ENCODE measurements at places on chromosomes 16 and 17.

- DNase-seq = no peak
Observed at GRCh38 chr16:83851473-83851872, 43.7 kb downstream of the HSBP1 start.

DNA sequence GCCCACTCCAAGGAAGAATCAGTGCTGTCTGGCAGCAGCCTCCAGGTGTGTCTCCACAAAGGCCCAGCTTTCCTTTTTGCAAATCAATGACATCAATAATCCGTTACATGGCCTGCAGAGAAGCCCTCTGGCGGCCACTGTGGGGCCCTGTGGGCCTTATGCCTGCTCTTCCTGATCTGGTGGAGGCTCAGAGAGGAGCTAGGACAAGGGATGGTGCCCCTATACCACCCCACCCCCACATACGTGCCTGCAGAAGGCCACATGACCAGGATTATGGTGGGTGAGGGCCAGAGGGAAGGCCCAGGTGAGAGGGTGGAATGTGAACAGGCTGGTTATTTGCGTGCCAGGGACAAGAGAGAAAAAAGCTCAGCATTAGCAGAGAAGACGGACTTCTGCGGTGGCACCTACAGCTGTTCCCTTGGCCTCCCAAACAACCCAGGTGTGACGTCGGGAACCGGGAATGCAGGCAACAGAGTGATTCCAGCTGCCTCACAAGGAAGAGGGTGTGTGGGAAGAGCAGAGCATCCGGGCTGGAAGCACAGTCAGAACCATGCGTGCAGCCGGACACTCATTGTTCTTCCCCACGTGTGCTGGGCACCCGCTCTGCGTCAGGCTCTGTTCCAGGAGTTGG, 22.5 kb downstream of the EIF4A3 start:
- DNase-seq = no peak

- no peak for DNase-seq
Observed at GRCh38 chr16:85027958-85028684, 526 bp downstream of the KIAA0513 start.

- DNase-seq = no peak
Observed at GRCh38 chr16:85908444-85908843, 9.5 kb downstream of the IRF8 start.

GRCh38 chr17:2822358-2822757, 26.1 kb downstream of the RAP1GAP2 start:
- DNase-seq = no peak

DNA sequence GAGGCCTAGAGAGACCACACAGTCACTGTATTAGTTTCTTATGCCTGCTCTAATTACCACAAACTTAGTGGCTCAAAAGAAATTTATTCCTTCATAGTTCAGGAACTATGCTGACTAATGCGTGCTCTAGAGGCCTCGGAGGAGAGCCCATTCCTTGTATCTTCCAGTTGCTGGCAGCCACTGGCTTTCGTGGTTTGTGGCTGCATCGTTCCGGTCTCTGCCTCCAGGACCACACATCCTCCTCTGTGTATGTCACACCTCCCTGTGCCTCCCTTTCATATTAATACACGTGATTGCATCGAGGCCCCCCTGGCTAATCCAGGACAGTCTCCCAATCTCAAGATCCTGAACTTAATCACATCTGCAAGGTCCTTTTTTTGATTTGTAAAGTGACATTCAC, 16.9 kb upstream of the MYLK3 start:
- no peak for DNase-seq

- DNase-seq = no peak
Observed at GRCh38 chr17:62321451-62321850, 58.9 kb upstream of the EFCAB3 start.

DNA sequence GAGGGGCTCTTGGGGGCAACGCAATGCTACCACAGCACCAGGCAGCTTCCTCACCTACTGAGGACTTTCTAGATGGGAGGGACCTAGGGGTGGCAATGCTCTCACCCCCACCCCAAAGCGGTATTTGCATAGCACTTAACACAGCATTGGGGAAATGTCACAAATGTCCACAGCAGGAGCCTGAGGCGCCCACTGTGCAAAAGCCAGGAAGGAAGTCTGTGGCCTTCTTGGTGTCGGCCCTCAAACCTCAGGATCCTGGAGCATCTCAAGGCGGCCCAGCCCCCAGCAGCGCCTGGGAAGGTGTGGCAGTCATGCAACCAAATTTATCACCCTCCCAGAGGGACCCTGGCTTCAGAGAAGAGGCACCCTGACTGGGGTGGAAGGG, 45.3 kb downstream of the WNT3 start:
- no peak for DNase-seq

DNA sequence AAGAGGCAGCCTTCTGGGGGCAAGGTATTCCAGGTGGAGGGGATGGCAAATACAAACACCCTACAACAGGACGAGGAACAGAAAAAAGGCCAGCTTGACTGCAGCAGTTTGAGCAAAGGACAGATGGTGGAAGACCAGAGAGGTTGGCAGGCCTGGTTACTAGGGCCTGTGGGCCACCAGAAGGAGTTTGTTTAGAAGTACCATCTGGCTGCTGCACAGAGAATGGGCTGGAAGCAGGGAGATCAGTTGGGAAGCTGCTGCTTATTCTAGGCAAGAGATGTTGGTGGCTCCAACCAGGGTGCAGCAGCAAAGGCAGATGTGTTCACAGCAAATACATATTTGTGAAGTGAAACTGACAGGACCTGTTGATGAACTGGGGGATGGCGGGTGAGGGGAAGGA, 2.9 kb upstream of the YPEL2 start:
- DNase-seq = no peak

- DNase-seq = no peak
Observed at GRCh38 chr16:82260212-82260795, 90.3 kb upstream of the MPHOSPH6 start.

GRCh38 chr17:48162946-48163506, 55.5 kb downstream of the SNX11 start:
- no peak for DNase-seq

DNA sequence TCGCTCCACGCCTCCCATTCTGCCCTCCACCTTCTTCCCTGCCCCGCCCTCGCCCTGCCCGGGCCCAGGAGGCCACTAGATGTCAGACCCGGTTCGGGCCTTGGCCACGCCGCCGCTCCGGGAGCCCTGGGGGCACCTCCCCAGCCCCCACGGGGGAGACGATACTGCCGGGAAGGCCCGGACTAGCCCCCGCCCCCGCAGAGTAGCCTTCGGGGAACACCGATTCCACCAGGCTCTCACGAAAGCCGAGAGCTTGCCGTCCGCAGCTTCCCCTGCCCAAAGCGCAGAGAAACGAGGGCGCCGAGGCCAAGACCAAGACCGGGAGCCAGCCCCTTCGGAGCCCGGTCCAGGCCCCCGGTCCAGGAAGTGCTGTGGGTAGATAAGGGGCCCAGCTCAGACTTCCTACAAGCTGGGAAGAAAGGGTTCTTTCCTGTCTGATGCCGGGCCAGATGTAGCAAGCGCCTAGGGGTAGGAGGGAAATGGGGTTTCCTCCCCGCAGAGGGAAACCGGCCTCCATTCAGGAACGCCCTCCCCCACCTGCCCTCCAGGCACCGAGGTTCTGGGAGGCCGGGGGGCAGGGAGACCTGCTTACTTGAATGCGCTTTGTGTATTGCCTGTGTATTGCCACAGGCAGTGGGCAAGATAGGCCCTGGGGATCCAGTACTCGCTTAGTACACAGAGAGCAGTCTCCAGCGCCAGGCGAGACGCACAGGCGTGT, 806 bp upstream of the CYB561 start:
- DNase-seq = no peak

- no peak for DNase-seq
Observed at GRCh38 chr17:21495281-21495680, 119.1 kb downstream of the KCNJ12 start.

DNA sequence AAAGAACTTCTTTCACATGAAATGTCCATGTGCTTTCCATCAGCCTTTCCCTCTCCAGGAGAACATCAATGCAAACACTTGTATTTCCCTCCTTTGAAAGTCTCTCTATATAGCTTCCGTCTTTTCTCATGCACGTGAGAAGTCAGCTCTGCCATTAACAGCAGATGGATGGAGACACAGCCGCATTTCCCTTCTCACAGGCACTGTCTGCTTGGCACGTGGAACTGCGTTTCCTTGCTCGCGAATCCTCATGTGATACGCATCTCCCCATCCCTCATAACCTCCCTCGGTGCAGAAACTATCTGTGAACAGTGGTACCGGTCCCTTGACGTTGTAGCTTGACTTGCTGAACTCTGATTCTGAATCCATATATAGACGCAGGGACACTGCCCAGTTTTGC, 717.0 kb upstream of the RBFOX1 start:
- no peak for DNase-seq

DNA sequence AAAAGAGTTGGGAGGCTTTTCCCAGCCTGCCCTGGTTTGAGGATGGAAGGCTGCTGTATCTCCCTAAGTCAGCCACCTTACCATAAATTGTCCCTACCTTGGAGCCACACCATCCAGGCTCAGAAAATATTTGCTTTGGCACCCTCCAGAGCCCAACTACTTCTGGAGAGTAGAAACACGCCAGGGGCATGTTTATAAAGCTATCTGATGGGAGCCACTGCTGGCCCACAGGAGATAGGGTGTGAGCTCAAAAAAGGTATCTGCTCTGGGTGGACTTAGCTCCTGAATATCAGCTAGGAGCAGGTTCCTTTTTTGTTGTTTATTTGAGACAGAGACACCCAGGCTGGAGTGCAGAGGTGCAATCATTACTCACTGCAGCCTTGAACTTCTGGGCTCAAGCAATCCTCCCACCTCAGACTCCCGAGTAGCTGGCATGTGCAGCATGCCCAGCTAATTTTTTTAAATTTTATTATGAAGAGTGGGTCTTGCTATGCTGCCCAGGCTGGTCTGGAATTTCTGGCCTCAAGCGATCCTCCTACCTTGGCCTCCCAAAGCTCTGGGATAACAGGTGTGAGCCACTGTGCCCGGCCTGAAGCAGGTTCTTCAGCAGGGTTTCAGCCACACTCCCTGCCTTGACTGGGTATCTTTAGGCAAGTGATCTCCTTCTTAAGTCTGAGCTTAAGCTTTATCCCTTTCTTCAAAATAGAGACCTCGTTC, 147.1 kb downstream of the SALL1 start:
- DNase-seq = no peak

GRCh38 chr17:43524945-43525575, 21.1 kb downstream of the ETV4 start:
- no peak for DNase-seq

- DNase-seq = no peak
Observed at GRCh38 chr17:73401911-73402310, 90.1 kb upstream of the CDC42EP4 start.

DNA sequence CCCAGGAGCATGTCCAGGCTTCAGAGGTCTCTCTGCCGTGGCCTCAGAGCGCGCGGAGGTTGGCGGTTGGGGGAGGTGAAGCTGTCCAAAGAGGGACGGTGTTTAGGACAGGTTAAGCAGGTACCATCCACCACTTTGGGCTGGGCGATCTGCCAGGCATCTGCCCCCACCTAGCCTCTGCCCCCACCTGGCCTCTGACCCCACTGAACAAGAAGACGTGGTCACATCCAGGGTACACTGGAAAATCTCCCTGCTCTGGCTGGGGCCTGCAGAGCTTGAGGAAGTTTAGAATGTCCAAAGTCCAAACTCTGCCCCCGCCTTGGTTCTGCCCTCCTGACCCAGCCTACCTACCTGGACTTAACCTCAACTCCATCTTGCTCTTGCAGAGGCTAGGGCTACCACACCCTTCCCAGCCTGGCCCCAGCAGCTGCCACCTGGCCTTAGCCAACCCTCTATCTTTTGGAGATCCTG, 1.6 kb downstream of the ITGA3 start:
- DNase-seq = no peak

Measured in stimulated activated CD8-positive, alpha-beta memory T cell treated with anti-CD3 and anti-CD28 coated beads, Interleukin-15, amount 100 ng/mL, for 1 hour (primary cell).